ENCODE measurements at places on chromosomes 7 and 10. TPM values are rescaled to one million over a fixed set of nuclear protein-coding genes. Genes with fewer than 3 reads are reported as not detected.

Gene CAV2
- total RNA-seq, result 1.7 TPM

Gene C1GALT1
- total RNA-seq, result 15.3 TPM

Gene MEOX2
- 0.39 TPM for total RNA-seq

Gene POM121L12
- total RNA-seq, result not detected

Gene SORCS1
- total RNA-seq, result 3.3 TPM

Gene LRGUK
- total RNA-seq, result 0.81 TPM

Gene MOGAT3
- not detected for total RNA-seq

Gene CXCL12
- total RNA-seq, result 2.2 TPM

Gene RTKN2
- total RNA-seq, result 3.2 TPM

Gene GPR37
- total RNA-seq, result 6.3 TPM

Gene TLL2
- total RNA-seq, result 0.17 TPM

Gene CALML3
- total RNA-seq, result not detected

Gene PRR15
- total RNA-seq, result not detected

All from glutamatergic neuron (in vitro differentiated cells).